ENCODE measurements at places on chromosomes 3 and 15.
A peak's percentile ranks its signal among the peaks of the same experiment; 100 is the strongest.

GRCh38 chr3:100796556-100796955 is 87.3 kb downstream of the TFG start:
- no peak for DNase-seq

DNA sequence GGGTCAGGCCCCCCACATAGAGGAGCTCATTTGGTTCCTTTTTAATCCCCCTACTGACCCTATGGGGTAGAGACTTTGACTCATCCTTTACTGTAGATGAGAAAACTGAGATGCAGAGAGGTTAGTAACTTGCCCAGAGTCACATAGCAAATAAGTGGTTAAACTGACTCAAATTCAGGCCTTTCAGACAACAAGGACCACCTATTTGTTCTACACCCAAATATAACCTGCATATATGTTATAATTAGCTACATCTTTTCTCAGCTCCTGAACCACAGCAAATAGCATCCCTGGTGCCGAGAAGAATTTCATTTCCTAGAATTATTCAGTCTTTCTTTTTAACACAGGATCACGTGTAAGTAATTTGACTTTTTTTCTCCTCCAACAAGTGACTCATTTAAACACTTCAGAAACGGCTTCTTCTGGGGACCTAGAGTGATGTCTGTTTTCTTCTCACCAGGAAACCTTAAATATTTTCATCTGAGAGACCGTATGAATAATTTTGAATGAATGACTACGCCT is 57.4 kb downstream of the MGLL start:
- no peak for DNase-seq

- DNase-seq: no peak
These were observed 3.0 kb downstream of the PLA1A start for GRCh38 chr3:119600732-119601131.

DNA sequence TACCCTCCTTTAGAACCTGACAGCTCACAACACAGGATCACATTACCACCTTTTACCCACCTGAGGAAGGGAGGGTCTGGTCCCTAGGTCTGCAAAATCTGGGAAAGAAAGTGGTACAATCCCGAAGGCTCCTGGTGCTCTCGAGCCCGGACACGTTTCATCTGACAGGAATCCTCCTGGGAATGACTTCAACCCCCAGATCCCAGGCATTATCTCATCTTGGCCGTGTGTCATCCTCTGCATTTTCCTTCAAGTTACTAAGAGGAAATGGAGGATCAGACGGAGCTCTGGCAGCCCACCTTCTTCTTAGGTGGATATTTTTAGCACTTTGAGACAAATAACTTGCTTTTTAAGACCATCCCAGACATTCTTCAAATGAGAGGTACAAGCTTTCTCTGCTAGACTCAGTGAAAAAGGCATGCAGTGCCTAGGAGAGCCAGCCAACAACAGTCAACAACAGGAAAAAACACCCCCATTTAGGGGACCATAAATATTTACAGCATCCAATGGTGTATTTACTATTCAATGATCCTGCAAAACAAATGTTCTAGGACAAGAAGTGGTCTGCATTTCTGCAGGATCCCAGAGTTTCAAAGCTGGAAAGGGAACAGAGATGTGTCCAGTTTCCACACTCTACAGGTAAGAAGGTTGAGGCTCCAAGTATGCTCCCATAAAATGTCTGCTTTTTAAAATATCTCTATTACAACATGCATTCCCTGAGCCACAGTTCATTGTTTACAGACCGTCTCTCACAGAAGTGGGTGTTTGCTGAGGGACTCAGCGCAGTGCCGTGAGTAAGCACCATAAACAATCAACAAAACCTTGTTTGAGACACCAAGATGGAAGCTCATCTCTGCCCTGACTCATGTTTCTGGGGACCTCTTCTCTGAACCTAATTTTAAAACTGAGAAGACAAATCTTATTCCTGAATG is 38.3 kb upstream of the ARHGEF3 start:
- DNase-seq: no peak

- no peak for DNase-seq
These were observed 230.6 kb upstream of the PEX5L start for GRCh38 chr3:180267202-180267843.

GRCh38 chr3:141240286-141240685 is 8.7 kb downstream of the PXYLP1 start:
- no peak for DNase-seq

DNA sequence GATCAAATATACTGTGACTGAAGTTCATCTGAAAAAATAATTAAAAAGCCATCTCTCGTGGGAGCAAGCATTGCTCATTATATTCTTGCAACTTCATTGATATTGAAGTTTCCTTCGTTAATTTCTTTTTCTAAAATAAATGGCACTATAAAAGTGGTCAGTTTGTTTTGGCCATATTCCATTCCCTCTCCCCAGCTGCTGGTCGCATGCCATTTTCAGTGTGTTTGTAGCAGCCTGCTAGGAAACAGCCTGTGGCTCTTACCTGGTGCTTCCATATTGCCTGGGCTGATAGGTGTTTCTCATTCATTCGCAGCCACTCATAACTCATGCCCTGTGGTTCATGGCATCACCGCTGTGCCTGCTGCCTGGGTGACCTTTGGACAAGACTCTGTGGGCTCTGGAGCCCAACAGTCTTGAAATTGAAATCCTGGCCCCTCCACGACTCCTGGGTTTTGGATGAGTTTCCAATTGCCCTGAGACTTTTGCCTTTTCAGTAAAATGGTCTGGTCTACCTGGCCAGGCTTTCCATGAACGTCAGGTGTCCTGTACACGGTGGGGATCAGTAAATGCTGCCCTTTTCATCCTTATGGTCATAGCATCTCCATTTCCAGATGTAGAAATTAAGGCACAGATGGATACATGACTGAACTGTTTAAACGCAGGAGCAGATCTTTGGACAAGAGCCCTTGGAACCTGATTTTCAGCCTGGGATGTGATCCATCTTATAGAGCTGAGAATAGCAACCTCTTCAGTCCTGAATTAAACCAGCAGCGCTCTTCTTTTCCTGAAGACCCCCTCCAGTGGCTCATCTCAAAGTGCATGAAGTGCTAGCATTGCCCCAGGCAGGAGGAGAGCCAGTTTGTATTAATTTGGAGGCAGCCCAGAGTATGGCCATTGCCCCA is 69.4 kb downstream of the SLCO3A1 start:
- DNase-seq: peak; percentile 16

- DNase-seq: no peak
These were observed 1132.8 kb downstream of the OTOL1 start for GRCh38 chr3:162629372-162629771.

GRCh38 chr3:119536757-119537156 is 22.7 kb downstream of the CD80 start:
- no peak for DNase-seq

- DNase-seq: no peak
These were observed 241.8 kb downstream of the FOXP1 start for GRCh38 chr3:71341721-71342120.

DNA sequence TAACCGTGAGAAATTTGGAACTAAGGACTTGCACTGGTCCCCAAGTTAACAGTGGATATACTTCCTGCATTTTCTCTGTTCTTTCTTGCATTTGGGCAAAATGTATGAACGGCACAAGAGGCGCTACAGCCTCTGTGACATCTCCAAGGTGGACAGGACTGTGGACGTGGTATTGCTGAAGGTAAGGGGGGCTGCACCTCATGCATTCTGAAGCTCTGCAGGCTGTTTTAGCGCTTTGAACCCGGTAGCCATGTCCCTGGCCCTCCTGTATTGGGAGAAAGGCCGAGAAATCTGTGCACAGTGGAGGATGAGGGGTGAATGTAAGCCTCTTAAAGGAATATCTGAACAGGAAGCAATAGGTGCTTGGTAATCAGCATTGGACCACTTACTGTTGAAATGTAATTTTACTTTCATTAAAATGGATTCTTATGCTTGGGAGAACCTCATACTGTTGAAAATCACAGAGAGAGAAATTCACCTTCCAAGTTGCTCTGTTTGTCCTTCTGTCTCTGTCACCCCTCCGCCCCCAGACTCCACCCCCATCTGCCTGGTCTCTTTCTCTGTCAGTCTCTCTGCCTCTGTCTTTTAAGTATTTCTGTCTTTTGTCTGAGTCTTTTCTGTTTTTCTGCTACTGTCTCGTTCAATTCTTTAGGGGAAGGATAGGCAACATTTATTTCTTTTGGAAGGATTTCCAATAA is 174.6 kb downstream of the KLHL25 start:
- DNase-seq: no peak

- no peak for DNase-seq
These were observed 2.4 kb downstream of the SIAH2 start for GRCh38 chr3:150760431-150761200.

DNA sequence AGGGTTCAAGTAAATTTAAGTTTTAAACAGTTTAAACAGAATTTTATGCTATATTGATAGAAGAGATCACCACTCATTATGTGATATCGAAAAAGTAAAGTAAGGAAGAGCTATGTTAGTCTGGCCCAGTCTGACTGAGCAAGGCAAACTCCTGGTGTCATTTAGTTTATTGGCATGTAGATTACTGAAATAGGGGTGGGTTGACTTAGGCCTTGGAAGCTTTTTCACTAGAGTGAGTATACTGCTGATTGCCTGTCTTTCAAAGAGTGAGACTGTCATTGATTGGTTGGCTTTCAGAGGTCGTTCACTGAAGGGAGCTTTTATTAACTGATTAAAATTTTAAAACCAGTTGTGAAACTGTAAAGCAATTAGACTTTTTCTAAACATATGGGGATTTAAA is 294.5 kb downstream of the NAALADL2 start:
- no peak for DNase-seq

- DNase-seq: no peak
These were observed 32.3 kb downstream of the NOX5 start for GRCh38 chr15:69046781-69047180.

- DNase-seq: no peak
These were observed 317.7 kb upstream of the TPRG1 start for GRCh38 chr3:188853856-188854771.

DNA sequence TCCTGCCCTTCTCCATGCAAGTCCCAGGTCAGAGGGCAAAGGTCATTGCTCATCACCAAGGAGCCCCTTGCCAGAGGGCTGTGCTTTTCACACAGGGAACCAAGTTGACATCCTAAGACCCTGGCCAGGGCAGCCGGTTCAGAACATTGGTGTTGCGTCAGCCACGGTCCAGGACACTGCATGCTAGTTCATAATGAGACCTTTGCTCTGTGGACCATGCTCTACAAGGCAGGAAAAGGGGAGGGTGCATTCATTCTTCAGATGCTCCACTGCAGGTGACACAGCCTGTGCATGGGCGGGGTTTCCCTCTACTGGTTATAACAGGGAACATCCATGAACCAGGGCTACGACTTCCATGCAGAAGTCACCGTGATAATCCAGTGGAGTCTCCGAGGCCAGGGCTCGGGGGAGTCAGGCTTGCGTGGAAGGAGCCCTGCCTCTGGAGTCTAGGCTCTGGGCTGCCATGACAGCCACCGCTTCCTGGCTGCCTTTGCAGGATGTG is 81.6 kb downstream of the OCA2 start:
- DNase-seq: no peak

DNA sequence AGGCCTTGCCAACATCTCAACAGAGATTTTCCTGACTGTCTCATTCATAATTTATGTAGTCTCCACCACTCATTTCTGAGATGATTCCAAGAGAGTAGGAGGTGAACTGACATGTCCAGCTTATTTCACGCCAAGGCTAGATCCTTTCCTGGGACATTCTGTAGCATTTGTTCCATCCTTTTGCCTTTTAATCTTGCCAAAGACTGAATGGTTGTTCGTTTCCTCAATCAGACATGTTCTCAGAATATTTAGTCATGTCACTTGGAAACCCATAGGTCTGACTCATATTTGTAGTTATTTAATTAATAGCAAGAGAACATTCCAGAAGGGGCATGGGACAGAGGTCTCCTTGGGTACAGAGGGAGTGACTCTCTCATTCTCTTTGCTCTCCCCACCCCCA is 80.9 kb downstream of the DHX36 start:
- no peak for DNase-seq

GRCh38 chr15:63042877-63043334 is 359 bp downstream of the TPM1 start:
- DNase-seq: no peak

GRCh38 chr3:30644615-30645014 is 38.2 kb downstream of the TGFBR2 start:
- no peak for DNase-seq

DNA sequence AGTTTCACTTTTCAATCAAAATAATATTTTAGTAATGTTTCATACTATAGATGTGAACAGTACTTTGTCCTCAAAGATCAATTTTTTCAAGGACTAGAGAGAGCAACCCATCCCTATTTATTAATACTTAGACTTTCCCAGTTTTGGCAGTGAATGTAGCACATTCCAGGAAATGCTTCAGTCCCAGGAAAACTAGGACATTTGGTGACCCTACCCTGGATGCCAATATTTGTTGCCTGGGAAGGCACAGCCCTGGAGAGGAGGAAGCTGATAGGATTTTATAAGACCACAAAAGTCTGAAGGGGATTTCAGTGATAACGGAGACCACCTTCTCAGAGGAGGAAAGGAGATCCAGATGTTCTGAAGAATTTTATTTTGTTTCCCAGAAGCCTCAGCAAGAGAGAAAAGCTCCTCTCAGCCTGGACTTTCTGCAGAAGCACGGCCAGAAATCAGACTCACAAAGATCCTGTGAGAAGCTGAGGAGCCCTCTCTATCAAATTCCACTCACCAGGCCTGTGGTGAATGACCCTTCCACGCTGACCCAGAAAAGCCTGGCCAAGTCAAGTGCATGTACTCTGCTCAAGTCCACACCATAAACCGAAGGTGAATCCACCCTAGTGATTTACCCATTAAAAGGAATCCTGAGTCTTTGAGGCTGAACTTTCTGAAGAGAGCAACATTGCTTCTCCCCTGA is 87.7 kb upstream of the ABHD17C start:
- DNase-seq: no peak

GRCh38 chr15:44623178-44623577 is 40.3 kb downstream of the SPG11 start:
- no peak for DNase-seq

DNA sequence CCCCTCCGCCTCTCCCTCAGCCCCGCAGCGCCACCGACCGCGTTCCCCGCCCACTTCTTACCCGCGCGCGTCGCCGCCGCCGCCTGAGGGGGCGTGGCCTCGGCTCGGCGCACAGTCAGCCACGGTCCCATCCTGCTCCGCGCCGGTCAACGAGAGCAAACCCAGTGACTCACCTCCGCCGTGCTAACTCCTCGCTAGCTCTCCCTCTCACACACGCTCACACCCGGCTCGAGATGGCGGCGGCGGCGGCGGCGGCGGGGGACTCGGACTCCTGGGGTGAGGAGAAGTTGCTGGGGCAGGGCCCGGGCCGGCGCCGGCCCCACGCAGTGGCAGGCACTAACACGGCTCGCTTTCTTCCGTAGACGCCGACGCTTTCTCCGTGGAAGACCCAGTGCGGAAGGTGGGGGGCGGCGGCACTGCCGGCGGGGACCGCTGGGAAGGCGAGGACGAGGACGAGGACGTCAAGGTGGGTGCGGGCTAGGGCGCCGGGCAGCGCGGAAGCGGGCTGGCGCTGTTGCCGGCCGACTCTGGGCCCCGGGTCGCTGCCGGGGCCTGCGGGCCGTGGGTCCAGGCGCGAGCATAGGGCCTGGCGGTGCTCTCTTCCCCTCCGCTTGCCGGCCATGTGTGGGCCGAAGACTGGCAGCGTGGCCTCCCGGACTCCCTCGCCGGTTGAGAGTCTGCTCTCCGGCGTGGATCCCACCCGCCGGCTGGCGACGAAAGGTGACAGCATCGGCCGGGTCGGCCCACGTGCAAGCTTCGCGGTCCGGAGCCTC is at the start of gene EIF3J:
Gene EIF3J, plus strand, starts transcription at position 186 of the 773 bp plus-strand sequence. Its CDS starts 48 bp downstream, at position 234.
- DNase-seq: peak; percentile 69

GRCh38 chr3:183584246-183584913 is 28.9 kb upstream of the KLHL6 start:
- DNase-seq: no peak
